ENCODE measurements at places on chromosomes 6 and 20. TPM values are rescaled to one million over a fixed set of nuclear protein-coding genes. Genes with fewer than 3 reads are reported as not detected.
A peak's percentile ranks its signal among the peaks of the same experiment; 100 is the strongest.

DNA sequence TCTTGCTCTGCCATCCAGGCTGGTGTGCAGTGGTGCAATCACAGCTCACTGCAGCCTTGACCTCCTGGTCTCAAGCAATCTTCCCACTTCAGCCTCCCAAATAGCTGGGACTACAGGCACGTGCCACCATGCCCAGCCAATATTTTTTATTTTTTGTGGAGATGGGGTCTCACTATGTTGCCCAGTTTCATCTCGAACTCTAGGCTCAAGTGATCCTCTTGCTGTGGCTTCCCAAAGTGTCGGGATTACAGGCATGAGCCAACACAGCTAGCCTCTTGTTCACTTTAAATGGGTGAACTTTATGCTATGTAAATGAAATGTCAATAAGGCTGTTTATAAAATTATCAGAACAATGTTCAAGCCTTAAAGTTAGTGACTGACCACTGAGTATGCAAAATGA lies 37.1 kb downstream of the SAMD3 start:
- no peak overlapping the region for H3K27ac ChIP-seq
- H3K36me3 ChIP-seq, result no peaks in the 10 kb centered on the region
- H3K27me3 ChIP-seq, result no peaks in the 10 kb centered on the region
- H3K4me3 ChIP-seq, result no peak overlapping the region
- H3K4me1 ChIP-seq, result no peaks in the 10 kb centered on the region
- no peak for DNase-seq

DNA sequence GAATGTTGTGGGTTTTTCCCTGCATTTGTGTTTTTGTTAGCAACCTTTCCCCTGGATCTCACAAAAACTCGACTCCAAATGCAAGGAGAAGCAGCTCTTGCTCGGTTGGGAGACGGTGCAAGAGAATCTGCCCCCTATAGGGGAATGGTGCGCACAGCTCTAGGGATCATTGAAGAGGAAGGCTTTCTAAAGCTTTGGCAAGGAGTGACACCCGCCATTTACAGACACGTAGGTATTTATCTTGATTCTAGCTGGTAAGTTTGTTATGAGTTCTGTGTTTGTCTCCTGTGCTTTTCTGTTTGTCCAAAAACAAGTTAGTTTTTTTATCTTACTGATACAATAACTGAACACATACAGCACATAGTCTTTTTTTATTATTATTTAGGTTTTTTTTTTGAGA lies 3.0 kb downstream of the SLC25A27 start:
- peaks cover 10% of the 10 kb centered on the region for H3K4me1 ChIP-seq
- no peak overlapping the region for H3K27ac ChIP-seq
- no peaks in the 10 kb centered on the region for H3K36me3 ChIP-seq
- DNase-seq, result no peak
- H3K4me3 ChIP-seq, result no peak overlapping the region
- no peaks in the 10 kb centered on the region for H3K27me3 ChIP-seq

DNA sequence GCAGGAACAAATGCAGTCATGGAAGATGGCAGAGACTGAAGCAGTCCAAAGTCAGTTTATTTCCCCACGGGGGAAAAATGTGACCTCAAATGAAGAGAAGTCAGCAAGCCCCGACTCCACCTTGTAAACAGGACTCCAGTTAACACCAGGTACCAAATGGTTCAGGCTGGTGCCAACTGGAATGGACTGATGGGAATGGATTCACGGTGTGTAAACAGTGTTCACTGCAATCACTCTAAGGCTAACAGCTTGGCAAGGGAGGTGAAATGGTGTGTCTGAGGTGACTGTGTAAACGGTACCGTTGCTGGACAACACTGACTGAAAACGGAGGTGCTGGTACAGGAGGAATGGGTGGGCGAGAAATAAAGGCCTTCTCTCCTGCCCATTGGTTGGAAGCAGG lies 12.0 kb downstream of the PLAGL2 start:
- no peak for DNase-seq
- peaks cover 62% of the 10 kb centered on the region for H3K36me3 ChIP-seq
- H3K27ac ChIP-seq, result peak overlapping the region; percentile 10
- H3K4me3 ChIP-seq, result no peak overlapping the region
- H3K27me3 ChIP-seq, result no peaks in the 10 kb centered on the region

DNA sequence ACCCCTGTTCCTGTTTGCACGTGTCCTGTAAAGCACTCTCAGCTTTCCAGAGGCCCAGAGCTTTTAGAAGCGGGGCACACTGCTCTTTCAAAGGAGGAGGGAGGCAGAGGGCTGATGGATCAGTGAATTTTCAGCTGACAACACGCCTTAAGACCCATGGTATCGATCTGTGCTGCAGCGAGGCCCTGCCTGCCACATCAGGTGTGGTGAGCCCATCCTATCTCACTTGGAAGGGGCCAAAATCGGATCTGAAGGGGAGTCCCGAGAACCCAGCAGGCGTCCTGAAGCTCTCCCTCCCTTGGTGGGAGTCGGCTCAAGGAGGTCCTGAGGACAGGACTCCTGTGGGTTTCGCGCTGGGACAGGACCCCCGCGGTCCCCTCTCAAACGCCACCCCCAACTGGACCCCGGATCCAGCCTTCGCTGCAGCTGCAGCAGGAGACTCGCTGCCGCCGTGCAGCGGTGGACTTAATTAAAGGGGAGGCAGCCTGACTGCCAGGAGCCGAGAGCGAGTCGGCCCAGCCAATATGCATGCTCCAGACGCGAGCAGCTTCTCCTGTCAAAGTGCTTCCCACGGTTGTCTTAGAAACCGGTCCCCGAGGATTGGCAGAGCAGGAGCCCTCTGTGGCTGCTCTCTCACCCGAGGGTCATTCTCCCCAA lies 580.0 kb upstream of the ZNF337 start:
- H3K36me3 ChIP-seq, result no peaks in the 10 kb centered on the region
- no peak for DNase-seq
- H3K4me1 ChIP-seq, result no peaks in the 10 kb centered on the region

DNA sequence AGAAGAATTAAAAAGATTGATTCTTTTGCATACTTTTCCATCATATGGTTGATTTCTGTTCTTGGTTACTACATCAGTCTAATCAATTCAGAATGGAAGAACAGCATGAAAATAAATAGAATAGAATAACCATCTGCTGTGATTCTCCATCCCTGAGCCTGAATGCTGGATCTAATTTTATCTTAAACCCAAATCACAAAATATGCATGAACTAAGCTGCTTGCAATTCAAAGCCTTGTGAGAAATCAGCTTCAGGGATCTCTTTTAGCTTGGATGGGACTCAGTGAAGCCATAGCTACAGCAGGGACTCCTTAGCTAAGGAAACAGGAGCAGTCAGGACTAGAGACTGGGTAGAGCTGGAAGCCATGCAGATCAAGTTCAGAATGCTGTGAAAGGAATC lies 74.1 kb downstream of the TPBG start:
- no peaks in the 10 kb centered on the region for H3K27me3 ChIP-seq
- no peak for DNase-seq
- no peaks in the 10 kb centered on the region for H3K36me3 ChIP-seq
- H3K27ac ChIP-seq, result no peak overlapping the region
- H3K4me1 ChIP-seq, result no peaks in the 10 kb centered on the region
- no peak overlapping the region for H3K4me3 ChIP-seq

GRCh38 chr6:113052506-113052905 lies 705.4 kb downstream of the RFPL4B start:
- no peaks in the 10 kb centered on the region for H3K4me1 ChIP-seq
- H3K36me3 ChIP-seq, result no peaks in the 10 kb centered on the region
- no peak for DNase-seq
- no peak overlapping the region for H3K4me3 ChIP-seq
- no peak overlapping the region for H3K27ac ChIP-seq

Gene HLA-DRA
- 93.9 TPM for total RNA-seq

DNA sequence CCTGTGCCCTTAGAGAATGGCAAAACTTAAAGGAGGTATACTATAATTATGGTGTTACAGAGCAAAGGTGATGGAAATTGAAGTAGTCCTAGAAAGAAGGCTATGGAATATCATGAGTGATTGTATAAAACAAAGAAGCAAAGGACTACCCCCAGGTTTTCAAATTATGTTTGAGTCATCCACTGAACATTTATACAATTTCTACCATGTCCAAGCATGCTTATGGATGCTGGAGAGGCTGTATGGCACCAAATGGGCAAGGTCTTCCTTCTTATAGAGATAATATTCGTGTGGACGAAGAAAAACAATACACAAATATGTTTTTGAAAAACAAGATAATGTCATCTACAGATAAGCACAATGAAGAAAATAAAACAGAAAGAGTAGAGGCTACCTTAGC lies 177.5 kb downstream of the KHDC1L start:
- no peaks in the 10 kb centered on the region for H3K36me3 ChIP-seq
- H3K4me3 ChIP-seq, result no peak overlapping the region
- H3K4me1 ChIP-seq, result peaks cover 5% of the 10 kb centered on the region

DNA sequence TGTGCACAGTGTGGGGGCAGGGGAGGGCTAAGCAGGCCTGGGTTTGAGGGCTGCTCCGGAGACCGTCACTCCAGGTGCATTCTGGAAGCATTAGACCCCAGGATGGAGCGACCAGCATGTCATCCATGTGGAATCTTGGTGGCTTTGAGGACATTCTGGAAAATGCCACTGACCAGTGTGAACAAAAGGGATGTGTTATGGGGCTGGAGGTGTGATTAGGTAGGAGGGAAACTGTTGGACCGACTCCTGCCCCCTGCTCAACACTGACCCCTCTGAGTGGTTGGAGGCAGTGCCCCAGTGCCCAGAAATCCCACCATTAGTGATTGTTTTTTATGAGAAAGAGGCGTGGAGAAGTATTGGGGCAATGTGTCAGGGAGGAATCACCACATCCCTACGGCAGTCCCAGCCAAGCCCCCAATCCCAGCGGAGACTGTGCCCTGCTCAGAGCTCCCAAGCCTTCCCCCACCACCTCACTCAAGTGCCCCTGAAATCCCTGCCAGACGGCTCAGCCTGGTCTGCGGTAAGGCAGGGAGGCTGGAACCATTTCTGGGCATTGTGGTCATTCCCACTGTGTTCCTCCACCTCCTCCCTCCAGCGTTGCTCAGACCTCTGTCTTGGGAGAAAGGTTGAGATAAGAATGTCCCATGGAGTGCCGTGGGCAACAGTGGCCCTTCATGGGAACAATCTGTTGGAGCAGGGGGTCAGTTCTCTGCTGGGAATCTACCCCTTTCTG lies 44.0 kb upstream of the TTPAL start:
- no peaks in the 10 kb centered on the region for H3K36me3 ChIP-seq
- no peaks in the 10 kb centered on the region for H3K27me3 ChIP-seq
- H3K4me3 ChIP-seq, result no peak overlapping the region
- no peaks in the 10 kb centered on the region for H3K4me1 ChIP-seq
- DNase-seq, result no peak

Gene RNF217
- 25.7 TPM for total RNA-seq

GRCh38 chr6:28282926-28283325 lies 1.6 kb downstream of the PGBD1 start:
- H3K27ac ChIP-seq, result no peak overlapping the region
- peaks cover 37% of the 10 kb centered on the region for H3K36me3 ChIP-seq
- no peaks in the 10 kb centered on the region for H3K27me3 ChIP-seq
- H3K4me1 ChIP-seq, result peaks cover 17% of the 10 kb centered on the region
- no peak overlapping the region for H3K4me3 ChIP-seq

- H3K36me3 ChIP-seq, result peaks cover 99% of the 10 kb centered on the region
- H3K4me1 ChIP-seq, result peaks cover 9% of the 10 kb centered on the region
- DNase-seq, result no peak
- H3K27me3 ChIP-seq, result no peaks in the 10 kb centered on the region
- H3K27ac ChIP-seq, result peak overlapping the region; percentile 82
These were observed 33.7 kb downstream of the PYGB start for GRCh38 chr20:25281541-25281991.

Gene RARS2
- 19.1 TPM for total RNA-seq

DNA sequence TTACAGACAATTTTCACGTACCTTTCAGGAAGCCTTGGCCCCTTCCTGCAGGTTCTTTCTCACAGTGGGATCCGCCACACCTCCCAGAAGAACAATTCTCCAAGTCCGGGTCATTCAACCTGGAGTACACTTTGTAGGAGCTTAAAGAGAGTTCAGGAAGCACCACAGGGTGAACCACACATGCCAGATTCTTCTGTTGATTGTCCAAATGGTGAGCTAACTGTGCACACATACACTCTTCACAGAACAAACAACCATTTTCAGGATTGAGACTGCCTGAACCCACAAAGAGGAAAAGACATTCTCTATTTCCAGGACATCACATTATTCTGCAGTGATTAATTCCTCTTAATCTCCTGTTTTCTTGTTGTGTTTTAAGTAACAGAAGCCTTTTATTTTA lies 51.0 kb downstream of the SCGN start:
- H3K36me3 ChIP-seq, result no peaks in the 10 kb centered on the region
- H3K27me3 ChIP-seq, result no peaks in the 10 kb centered on the region
- H3K27ac ChIP-seq, result no peak overlapping the region
- DNase-seq, result no peak
- H3K4me1 ChIP-seq, result no peaks in the 10 kb centered on the region

DNA sequence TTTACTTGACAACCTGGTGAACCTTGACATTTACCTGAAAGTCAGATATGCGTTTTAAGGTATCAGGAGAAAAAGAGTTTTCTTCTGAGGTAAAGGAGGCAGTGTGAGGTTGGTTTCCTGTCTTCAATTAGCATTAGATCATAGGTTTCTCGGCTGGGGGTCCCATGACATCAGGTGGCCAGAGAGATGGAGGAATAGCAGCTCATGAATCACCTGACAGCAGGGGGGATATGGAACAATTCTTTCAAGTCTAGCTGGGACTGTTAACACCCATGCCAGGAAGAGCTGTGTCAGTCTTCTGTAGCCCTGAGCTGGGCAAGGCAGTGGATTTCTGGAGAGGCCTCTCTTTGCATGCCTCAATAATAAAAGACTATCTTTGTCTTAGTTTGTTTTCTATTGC lies 108.0 kb upstream of the TMEM170B start:
- peaks cover 59% of the 10 kb centered on the region for H3K4me1 ChIP-seq
- no peaks in the 10 kb centered on the region for H3K27me3 ChIP-seq
- no peak overlapping the region for H3K4me3 ChIP-seq
- peak; percentile 42 for DNase-seq

GRCh38 chr20:45343532-45344167 lies 4.6 kb downstream of the SDC4 start:
- H3K27me3 ChIP-seq, result no peaks in the 10 kb centered on the region
- no peak for DNase-seq
- peaks cover 7% of the 10 kb centered on the region for H3K36me3 ChIP-seq
- H3K4me3 ChIP-seq, result peak overlapping the region; percentile 79
- peak overlapping the region; percentile 96 for H3K27ac ChIP-seq

- no peak for DNase-seq
- no peaks in the 10 kb centered on the region for H3K36me3 ChIP-seq
- H3K4me3 ChIP-seq, result no peak overlapping the region
- H3K27me3 ChIP-seq, result no peaks in the 10 kb centered on the region
- H3K27ac ChIP-seq, result no peak overlapping the region
These were observed 144.6 kb downstream of the BCAS1 start for GRCh38 chr20:53925651-53926401.

DNA sequence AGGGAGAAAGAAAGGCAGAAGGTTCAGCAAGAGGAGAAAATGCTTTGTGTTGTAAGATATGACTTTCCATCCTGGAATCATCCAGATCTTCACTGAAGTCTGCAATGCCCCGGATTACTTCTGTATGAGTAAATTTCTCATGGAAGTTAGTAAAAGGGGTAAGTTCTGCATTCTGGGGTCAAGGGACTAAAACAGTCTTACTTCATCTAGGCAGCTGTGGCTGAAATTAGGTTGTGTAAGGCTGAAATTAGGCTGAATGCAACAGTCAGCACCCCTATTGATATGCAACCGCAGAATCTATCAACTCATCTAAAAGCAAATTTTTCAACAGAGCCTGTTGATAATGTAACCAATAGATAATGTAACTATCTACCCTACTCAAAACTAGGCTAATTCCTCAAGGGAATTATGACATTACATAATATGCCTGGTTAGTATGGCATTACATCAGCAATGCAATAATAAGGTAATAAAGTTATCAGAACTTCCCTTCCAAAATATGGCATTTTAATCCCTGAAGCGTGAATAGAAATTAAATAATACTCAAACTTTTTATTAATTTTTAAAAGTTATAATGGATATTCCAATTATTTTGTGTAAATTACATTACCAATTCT lies 671.7 kb upstream of the CITED2 start:
- H3K27ac ChIP-seq, result no peak overlapping the region
- DNase-seq, result no peak
- no peaks in the 10 kb centered on the region for H3K4me1 ChIP-seq
- no peaks in the 10 kb centered on the region for H3K27me3 ChIP-seq
